ENCODE measurements at places on chromosomes 12 and 14. TPM values are rescaled to one million over a fixed set of nuclear protein-coding genes. Genes with fewer than 3 reads are reported as not detected.

The IFNG-AS1 gene
- total RNA-seq: 3.3 TPM

The NPFF gene
- total RNA-seq: not detected

The AP4S1 gene
- total RNA-seq: 18.6 TPM

The RASSF8 gene
- total RNA-seq: 51.0 TPM

Data from tongue (tissue), 3 donors.